ENCODE measurements at places on chromosomes 7 and 10.

GRCh38 chr10:97974526-97975525 lies 55.6 kb downstream of the CRTAC1 start:
- no peak for DNase-seq

DNA sequence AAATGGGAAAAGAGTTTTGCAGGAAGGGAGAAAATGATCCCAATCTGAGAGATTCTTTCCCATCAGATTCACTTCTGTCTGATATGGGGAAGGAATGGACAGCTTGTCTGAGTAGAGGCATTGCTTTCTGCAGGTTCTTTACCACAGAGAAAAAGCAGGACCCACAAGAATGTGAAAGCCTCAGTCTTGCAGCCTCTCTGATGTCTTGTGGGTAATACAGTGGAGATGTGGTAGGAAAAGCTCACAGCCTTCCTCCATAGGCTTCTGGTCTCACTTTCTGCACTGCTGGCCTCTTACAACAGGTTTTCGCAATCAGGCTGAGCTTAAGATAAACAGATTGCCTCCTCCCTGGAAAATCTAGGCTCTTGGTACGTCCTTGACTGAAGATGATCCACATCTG lies 551 bp downstream of the IFIT1 start:
- no peak for DNase-seq

DNA sequence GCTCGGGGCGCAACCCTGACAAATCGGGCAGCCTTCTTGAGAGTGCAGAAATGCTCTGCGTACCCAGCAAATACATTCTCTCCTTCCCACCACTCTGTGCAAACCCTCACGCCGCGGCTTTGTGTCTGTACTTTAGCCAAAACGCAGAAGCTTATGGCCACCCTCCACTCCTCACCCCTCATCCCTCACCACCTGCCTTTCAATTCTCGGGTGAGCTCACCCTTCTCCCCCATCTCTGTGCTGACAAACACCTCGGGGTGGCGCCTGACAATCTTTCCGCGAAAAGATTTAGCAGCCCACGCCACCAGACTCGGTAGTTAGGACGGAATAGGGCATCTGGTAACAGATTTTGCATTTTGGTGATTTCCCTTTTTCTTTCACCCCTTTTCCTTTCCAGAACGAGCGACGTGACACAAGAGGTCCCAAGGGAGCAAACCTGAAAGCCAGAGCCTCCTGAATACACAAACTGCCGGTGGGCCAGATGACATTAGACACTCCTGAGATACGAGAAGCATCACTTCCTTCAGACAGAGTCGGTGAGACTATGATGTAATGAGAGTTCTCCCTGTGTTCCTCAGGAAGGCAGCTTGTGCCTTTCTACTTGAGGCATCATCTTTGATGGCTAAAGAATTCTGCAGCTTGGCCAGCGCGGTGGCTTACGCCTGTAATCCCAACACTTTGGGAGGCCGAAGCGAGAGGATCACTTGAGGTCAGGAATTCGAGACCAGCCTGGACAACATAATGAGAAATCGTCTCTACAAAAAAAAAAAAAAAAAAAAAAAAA lies 671 bp upstream of the ATAD1 start:
- peak; percentile 70 for DNase-seq

GRCh38 chr7:16880554-16880953 lies 1.2 kb downstream of the AGR3 start:
- DNase-seq, result no peak

- no peak for DNase-seq
Observed at GRCh38 chr7:117385363-117386109, 41.8 kb downstream of the ASZ1 start.

DNA sequence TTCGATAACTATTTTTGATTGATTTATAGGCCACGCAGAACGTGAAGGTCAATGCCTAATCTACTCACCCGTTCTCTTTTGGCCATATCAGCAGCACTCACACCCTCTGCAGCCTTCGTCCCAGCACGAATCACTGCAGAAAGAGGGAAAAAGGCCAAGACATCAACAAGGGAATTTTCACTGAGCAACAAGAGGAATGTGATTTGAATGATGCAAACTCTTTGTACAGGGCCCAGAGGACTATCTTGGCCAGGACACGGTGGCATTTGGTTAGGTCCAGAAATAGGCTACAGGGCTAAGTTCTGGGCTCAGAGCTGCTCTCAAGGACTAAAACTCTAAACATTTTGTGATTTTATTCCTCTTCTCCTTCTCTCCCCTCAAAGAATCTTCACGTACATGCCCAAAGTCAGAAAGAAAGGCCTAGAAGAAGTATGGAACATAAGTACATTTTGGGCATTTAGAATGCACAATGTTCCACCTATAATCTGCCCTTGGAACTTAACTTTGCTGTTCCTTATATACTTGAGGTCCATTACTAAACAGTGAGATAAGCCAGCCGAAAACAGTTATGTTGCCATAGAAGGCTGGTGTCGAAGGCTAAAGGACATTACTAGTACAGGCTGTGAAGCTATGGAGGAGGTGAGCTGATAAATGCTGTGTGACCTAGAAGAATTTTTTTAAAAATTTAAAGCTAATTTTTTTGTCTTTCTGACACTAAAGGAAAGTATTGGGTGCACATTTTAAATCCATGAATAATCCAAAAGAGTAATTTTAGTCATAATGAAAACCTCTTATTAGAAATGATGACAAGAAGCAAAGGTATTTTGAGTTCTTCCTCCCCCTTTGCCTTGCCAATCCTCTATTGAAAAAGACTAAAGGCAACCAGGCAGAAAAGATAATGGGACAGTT lies 20.0 kb downstream of the RBM28 start:
- no peak for DNase-seq

- no peak for DNase-seq
Observed at GRCh38 chr10:98267894-98268693, at the start of gene LOXL4. LOXL4 (minus strand) TSS chr10:98268194; CDS start chr10:98263019, 5,175 bp downstream.

- DNase-seq, result peak; percentile 85
Observed at GRCh38 chr7:150368096-150368883, at the start of gene REPIN1. REPIN1 (plus strand) TSS chr7:150368822; CDS start chr7:150369712, 890 bp downstream.

- no peak for DNase-seq
Observed at GRCh38 chr7:130446259-130446658, 5.4 kb upstream of the CEP41 start.

- DNase-seq, result no peak
Observed at GRCh38 chr7:148434181-148434757, 156.3 kb upstream of the C7orf33 start.

All from stimulated activated CD4-positive, alpha-beta T cell treated with anti-CD3 and anti-CD28 coated beads, Interleukin-2, amount 100 ng/mL, for 24 hours (primary cell).